ENCODE measurements at places on chromosomes 7 and 10.

DNA sequence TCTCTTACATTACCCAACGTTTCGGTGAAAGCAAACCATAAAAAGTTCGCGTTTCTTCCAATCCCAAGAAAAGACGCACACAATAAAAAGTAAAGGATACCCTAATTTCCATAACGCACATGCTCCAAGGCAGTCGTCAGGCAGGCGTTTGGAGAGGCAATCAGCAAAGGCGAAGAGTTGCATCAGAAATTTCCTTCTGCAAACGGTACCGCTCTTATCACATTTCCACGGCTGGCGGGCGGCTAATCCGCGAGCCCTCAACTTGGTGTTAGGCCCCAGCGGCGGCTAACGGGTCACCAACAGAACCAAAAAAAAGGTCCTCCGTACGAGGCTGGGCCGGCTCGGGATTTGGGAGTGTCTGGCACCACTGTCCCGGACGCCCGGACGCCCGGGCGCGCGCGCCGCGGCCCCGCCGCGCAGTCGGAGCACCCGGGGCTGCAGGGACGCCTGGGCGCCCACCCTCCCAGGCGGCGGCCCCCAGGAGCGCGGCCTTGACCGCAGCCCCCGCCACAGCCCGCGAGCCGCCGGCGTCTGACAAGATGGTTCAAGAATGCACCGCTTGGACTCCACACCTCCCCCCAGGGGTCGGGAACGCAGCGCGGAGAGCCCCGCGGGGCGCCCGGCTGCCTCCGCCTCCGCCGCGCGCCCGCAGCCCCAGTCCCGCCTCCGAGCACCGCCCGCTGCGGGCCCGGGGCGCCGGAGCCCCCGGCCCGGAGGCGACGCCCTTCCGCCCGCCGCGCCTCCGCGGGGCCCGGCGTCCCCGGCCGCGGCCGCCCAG lies 9.8 kb upstream of the GRB10 start:
- peak; percentile 21 for DNase-seq

DNA sequence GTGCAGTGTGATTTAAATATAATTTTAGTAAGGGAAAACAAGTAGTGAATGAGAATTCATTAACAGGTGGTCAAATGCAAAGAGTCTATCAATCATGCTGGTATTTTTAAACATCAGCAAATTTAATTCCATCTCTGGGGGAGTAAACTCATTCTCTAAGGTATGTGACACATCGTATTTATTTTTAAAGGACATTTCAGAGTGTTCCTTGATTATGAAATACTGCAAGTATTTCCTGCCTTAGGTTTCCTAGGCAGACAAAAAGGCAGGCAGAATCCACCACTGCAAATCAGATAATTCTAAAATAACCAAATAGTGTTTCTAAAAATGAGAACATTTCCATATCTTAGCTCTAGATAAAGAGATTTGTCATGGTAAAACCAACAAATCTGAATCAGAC lies 193.8 kb downstream of the LRRTM3 start:
- DNase-seq, result no peak

DNA sequence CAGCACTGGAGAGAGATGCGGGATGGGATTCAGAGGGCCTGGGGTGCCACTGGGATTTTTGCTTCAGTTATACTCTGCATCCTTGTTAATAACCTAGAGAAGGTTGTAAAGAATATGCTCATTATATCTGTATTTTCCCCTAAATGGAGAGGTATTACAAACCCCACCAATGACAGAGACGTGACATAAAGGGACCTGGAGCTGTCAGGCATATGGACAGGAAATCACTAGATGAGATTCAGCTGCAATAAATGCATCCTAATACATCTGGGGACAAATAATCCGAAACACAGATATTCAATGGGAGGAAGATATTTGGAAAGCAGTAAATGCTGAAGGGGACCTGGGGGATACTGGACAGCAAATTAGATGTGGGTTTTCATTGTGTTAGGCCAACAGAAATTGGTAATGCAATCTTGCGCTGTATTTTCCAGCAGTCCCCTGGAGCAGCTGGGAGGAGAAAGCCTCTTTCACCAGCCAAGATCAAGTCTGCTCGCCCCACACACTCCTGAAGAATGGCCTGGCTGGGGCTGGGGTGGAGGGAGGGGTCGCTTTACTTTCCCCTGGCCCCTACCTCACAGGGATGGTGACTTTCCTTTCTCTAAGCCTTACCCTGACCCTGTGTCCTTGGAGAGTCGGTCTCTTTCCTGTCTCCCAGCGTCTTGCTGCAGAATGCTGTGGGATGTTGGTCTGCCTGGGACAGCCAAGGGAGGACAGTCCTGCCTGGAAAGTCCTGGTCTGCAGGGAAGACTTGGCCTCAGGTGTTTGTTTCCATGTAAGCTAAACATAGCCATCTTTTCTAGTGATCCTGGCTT lies 653.8 kb downstream of the LRMDA start:
- DNase-seq, result no peak

GRCh38 chr7:91240376-91240941 lies 23.8 kb upstream of the FZD1 start:
- DNase-seq, result no peak

DNA sequence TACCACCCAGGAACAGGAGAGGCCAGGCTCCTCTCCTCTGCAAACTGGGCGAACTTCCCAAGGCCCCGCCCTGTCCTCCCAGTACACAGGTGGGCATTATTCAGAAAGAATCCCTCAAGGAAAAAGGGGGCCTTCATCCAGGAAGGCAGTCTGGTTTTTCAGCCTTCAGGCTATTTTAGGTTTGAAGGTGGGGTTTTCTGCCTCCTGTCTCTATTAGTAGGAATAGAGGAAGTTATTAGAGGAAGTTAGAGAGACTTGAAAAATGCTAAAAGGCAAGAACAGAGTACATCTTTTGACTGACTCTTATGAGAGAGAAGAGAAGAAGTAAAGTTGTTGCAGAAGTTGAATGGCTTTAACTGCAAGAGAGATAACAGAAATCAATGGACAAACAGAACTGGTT lies 250.9 kb upstream of the SORCS1 start:
- no peak for DNase-seq

DNA sequence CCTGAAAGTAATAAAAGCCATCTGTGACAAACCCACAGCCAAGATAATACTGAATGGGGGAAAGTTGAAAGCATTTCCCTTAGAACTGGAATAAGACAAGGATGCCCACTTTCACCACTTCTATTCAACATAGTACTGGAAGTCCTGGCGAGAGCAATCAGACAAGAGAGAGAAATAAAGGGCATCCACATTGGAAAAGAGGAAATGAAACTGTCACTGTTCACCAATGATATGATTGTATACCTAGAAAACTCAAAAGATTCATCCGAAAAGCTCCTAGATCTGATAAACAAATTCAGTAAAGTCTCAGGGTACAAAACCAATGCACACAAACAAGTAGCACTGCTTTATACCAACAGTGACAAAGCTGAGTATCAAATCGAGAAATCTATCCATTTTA lies 581.7 kb upstream of the TEX47 start:
- DNase-seq, result no peak

DNA sequence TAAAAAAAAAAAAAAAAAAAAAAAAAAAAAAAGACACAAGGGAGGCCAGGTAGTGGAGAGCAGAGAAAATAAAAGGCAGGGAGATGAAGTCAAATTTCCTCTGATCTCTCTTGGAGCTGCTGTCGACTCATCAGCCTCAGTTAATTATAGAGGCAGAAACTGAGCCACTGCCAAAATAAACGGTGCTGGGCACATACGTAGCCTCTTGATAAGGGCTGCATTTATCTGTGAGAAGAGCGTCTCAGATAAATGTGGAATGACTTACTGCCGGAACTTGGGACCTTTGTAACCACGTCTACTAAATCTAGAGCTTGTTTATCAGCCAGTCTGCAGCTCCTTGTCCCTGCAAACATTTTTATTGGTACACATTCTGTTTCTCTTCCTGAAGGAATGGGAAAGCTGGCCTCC lies 162.3 kb downstream of the BAMBI start:
- DNase-seq, result no peak

DNA sequence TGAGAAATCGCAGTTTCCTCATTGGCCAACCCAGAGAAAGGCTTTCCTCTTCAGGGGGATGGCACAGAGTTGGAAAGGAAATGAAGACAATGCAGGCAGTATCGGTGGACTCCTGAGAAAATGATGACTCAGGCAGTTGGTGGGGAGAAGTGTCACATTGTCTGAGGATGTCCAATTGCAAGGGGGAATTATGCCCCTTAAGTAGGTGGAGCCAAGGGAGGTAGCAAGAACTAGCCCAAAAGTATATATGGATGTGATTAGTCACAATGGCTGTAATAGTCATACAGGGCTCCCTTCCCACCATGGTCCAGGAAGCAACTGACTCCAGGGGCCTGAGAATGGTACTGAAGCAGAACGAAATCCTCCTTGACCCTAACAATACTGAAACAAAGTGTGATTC lies 58.3 kb upstream of the EGFR start:
- DNase-seq, result no peak

GRCh38 chr10:43737003-43737402 lies 88.3 kb upstream of the ZNF32 start:
- no peak for DNase-seq

DNA sequence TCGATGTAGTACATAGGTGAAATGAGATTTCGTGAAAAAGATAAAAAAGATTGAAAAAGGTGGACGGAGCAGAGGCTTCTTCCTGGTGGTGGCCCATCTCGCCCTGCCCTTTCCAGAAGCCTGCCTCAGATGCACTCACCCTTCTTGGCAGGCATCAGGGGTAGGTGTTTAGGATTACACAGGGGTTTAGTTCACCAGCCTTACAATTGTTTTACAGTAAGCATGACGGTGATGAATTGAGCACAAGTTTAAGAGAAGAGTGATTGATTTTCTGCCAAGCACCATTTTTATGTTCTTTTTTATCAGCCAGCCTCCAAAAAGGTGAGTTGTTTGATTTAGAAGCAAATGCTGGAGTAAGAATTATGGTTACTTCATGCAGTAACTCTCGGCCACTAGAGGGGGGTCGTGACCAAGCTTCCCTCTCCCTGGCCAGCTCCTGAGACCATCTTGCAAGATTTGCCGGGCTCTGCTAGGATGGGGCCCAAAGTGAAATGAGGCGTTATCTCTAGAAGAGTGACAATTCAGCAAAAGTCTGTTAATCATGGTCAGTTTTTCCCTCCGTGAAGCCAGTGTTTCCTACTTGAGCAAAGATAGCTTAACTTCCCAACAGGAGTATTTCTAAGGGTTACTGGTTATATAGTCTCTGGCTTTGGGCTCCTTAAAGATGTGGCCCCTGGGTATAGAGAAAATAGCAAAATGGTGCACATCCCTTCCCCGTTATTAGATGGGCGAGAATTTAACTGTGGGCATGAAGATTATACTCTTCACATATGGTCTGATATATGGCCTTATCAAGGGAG lies 228.8 kb downstream of the BMPER start:
- peak; percentile 25 for DNase-seq

GRCh38 chr7:157565201-157565626 lies 228.4 kb downstream of the DNAJB6 start:
- no peak for DNase-seq

DNA sequence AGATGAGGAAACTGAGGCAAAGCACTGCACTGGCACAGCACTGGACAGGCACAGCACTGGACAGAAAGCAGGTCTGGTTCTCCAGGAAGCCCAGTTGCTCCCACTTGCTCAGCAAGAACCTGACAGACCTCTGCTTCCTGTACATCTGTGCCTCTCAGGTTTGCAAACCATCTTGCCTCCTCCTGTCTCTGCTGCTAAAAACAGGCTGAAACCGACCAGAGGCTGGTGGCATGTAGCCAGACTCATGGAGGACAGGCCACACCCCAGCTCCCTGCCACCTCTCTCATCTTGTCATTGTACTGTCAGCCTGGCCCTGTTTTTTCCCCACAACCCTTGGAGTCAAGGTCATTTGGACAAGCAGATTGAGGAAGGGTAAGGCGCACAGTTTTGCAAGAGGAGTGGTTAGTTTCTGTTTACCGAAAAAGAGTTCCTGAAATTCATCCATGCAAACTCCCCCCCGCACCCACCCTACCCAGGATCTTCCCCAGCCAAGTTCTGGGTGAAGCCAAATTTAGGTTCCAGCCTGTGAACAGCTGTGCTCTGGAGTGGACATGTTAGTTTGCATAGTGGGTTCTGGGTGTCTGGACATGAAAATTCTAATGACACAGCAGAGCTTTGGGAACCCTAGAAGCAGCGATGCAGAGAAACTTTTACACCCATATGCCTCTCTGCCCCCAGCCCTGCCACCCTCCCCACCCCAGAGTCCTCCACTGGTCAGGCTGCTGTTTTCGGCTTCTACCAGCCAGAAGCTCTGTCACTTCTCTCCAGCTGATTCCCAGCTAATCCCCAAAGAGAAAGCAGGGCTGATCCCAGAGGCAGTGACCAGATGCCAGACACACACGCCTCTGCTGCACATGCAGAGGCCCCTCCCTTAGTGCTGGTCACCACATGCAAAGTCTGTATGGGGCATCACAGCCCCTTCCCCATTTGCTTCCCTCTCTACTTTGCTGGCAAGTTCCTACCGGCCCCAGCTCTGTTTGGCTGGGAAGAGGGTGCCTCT lies 8.5 kb upstream of the C10orf105 start:
- peak; percentile 87 for DNase-seq

DNA sequence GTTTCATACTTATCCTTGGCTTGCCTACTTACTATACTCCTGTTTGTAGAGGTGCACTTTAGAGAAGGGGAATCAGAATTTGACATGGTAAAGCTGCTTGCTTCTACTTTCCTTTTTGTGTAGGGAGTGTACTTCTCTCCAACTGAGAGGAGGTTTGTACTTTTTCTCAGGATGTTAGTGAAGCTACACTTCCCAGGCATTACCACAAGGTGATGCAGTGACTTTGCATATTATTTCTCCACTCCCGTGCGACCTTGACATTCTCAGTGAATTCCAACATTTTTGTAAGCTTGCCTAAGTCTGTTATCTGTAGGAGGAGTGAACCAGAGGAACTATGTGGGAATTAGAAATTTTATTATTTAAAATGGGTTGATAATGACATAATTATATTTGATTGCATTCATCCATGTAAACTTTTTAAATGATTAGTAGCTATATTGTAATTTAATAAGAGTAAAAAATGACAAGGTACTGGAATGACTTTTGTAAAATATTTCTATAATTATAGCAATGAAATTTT lies 5.2 kb downstream of the TAX1BP1 start:
- DNase-seq, result no peak

DNA sequence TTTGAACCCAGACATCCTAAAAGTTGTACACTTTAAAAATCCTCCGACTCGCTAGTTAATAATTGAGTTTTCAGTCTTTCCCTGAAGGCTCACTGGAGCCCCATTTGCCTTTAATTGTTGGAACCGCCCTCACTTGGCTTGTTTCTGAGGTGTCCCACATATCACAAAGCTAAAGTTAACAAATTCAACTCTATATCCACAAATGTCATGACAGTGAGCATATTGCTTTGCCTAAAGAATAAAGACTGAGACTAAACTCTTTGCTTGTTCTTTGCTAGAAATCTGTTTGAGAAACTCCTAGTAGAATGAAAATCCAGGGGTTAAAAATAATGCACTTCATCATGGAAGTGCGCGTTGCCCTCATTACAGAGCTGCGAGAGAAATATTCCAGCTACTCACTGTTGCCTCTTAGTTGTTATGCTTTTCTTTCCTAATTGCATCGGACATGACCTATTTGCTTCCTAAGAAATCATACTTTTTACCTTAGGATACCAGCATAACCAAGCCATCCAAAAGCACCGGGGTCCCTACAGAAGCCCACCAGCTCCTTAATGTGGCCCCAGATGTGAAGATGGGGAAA lies 752 bp downstream of the THSD7A start:
- DNase-seq, result no peak

- no peak for DNase-seq
Measured at GRCh38 chr7:159238541-159238940, 93.9 kb upstream of the VIPR2 start.
